Dermis lymphatic vessel endothelial cell (primary cell): ENCODE measurements at places on chromosomes 3 and 15. TPM values are rescaled to one million over a fixed set of nuclear protein-coding genes. Genes with fewer than 3 reads are reported as not detected.

NPAP1 gene
- not detected in 2 replicates for total RNA-seq

MFGE8 gene
- total RNA-seq = 27.5 and 53.8 TPM in 2 replicates

FGD5 gene
- 110 and 111 TPM in 2 replicates for total RNA-seq

GABRR3 gene
- not detected in 2 replicates for total RNA-seq

FEZF2 gene
- total RNA-seq = not detected in 2 replicates

SLC22A14 gene
- total RNA-seq = under 0.01 TPM in 2 replicates

UBE2E2 gene
- 25.2 and 30.3 TPM in 2 replicates for total RNA-seq

TPRA1 gene
- 26.3 and 27.3 TPM in 2 replicates for total RNA-seq

MNS1 gene
- under 0.01 and 0.09 TPM in 2 replicates for total RNA-seq

SAMD7 gene
- total RNA-seq = not detected in 2 replicates

SERPINI1 gene
- total RNA-seq = 1.1 and 1.4 TPM in 2 replicates

GMNC gene
- total RNA-seq = not detected in 2 replicates

ASB14 gene
- total RNA-seq = not detected in 2 replicates

TTC21A gene
- total RNA-seq = 1.3 and 1.4 TPM in 2 replicates

KY gene
- total RNA-seq = not detected in 2 replicates

GYG1 gene
- 37.2 and 45.3 TPM in 2 replicates for total RNA-seq

SLC27A2 gene
- total RNA-seq = 1.3 and 10.3 TPM in 2 replicates

RBP2 gene
- not detected in 2 replicates for total RNA-seq

SGO1 gene
- 1.2 TPM in 2 replicates for total RNA-seq

ROPN1 gene
- not detected in 2 replicates for total RNA-seq

BLM gene
- total RNA-seq = 1.4 and 2.4 TPM in 2 replicates

ARHGEF26 gene
- total RNA-seq = under 0.01 and 0.09 TPM in 2 replicates

ITGB5 gene
- 36.4 and 50.2 TPM in 2 replicates for total RNA-seq

MAP1A gene
- total RNA-seq = 0.17 and 0.33 TPM in 2 replicates

TMC3 gene
- total RNA-seq = not detected in 2 replicates

PGBD4 gene
- 1.1 and 1.2 TPM in 2 replicates for total RNA-seq

C2CD4B gene
- 15.6 and 20.8 TPM in 2 replicates for total RNA-seq

PLCH1 gene
- total RNA-seq = not detected in 2 replicates

SHC4 gene
- total RNA-seq = 0.11 and 0.34 TPM in 2 replicates

SPATA12 gene
- total RNA-seq = 0.22 and 0.52 TPM in 2 replicates

CPEB1 gene
- under 0.01 and 0.17 TPM in 2 replicates for total RNA-seq

CSPG5 gene
- 0.11 and 0.26 TPM in 2 replicates for total RNA-seq

DUOXA1 gene
- total RNA-seq = not detected in 2 replicates

AHSG gene
- 0.09 TPM in 1 of 2 replicates, not detected in the other for total RNA-seq

SLC6A1 gene
- total RNA-seq = not detected in 2 replicates

NR1I2 gene
- total RNA-seq = not detected in 2 replicates

ZBTB20 gene
- 11.6 and 15.4 TPM in 2 replicates for total RNA-seq

PRSS50 gene
- total RNA-seq = not detected in 2 replicates

WDR49 gene
- total RNA-seq = 0.11 and 0.17 TPM in 2 replicates

ERICH6 gene
- total RNA-seq = under 0.01 and 0.09 TPM in 2 replicates

GUCA1C gene
- total RNA-seq = not detected in 2 replicates

GREM1 gene
- total RNA-seq = 0.09 and 2.1 TPM in 2 replicates

ZNF860 gene
- 0.87 and 1.5 TPM in 2 replicates for total RNA-seq

ARIH2 gene
- 62.5 and 72.5 TPM in 2 replicates for total RNA-seq

WDR93 gene
- not detected in 2 replicates for total RNA-seq

CCDC54 gene
- not detected in 2 replicates for total RNA-seq

RUBCN gene
- total RNA-seq = 5.1 and 5.6 TPM in 2 replicates

NCBP2 gene
- 52.3 and 70.2 TPM in 2 replicates for total RNA-seq

IL17RC gene
- total RNA-seq = 17.4 and 20.3 TPM in 2 replicates

PIK3R4 gene
- total RNA-seq = 25.9 and 30.1 TPM in 2 replicates

ISLR gene
- total RNA-seq = 0.11 and 0.17 TPM in 2 replicates
